CD8-positive, alpha-beta T cell (primary cell): ENCODE measurements at places on chromosomes 4 and X.

GRCh38 chr4:18366892-18367291, 345.3 kb upstream of the LCORL start:
- DNase-seq = peak; percentile 49

- DNase-seq = no peak
These were observed 333.9 kb upstream of the FSTL5 start for GRCh38 chr4:162497564-162498167.

DNA sequence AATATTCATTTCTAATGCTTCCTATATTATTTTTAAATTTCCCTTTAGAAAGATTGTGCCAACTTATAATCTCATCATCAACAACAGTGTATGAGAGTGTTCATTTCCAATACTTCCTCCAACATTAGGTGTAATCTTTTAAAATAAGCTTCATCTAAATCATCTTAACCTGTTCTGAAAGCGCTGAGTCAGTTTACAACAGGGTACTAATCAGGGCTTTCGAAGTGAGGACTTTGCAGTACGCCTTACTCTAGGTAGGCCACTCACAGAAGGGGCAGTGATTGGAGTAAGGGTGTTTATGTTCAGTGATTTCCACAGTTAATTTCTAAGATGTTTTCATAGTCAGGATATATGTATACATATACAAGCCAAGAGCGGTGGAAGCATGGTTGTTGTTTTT, 87.9 kb downstream of the FRAS1 start:
- no peak for DNase-seq

DNA sequence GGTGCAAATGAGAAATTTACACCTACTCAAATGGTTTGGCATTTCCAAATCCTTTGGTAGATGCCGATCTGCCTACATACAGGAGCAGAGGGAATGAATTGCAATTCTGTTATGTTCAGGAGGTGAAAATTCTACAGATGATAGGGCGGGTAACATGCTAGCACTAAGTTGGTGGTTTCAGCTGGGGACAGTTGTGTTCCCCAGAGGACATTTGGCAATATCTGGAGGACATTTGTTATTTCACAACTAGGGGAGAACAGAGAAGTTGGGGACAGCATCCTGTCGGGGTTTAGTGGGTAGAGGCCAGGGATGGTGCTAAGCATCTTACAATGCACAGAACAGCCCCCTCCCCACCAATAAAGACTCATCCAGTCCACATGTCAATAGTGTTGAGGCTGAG, 96.5 kb upstream of the PUDP start:
- DNase-seq = no peak

- DNase-seq = no peak
These were observed 223.0 kb downstream of the COX18 start for GRCh38 chr4:72846280-72847111.

DNA sequence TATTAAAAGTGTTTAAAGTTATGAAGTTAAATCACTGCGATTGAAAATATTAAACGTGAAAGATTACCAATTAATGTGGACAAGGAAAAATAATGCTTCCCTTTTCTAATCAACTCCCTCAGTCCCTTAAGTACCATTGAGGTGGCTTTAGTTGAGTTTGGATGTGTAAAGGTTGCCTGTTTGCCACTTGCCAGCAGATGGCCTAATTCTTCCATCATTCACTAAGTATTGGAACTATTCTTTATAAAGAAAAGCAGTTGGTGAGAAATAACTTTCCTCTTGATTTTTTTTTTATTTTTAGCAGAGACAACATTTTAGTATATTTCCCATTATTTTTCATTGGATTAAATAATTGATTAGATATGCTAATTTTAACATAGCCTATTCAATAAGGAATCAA, 295.9 kb upstream of the TACR3 start:
- no peak for DNase-seq
